Stimulated activated CD4-positive, alpha-beta T cell treated with anti-CD3 and anti-CD28 coated beads, Interleukin-12 subunit alpha, Interleukin-12 subunit beta, amount 100 ng/mL, for 4 hours (primary cell): ENCODE measurements at places on chromosomes 11 and 22.
A peak's percentile ranks its signal among the peaks of the same experiment; 100 is the strongest.

- DNase-seq = no peak
Measured at GRCh38 chr22:23829845-23830372, 8.9 kb downstream of the DERL3 start.

DNA sequence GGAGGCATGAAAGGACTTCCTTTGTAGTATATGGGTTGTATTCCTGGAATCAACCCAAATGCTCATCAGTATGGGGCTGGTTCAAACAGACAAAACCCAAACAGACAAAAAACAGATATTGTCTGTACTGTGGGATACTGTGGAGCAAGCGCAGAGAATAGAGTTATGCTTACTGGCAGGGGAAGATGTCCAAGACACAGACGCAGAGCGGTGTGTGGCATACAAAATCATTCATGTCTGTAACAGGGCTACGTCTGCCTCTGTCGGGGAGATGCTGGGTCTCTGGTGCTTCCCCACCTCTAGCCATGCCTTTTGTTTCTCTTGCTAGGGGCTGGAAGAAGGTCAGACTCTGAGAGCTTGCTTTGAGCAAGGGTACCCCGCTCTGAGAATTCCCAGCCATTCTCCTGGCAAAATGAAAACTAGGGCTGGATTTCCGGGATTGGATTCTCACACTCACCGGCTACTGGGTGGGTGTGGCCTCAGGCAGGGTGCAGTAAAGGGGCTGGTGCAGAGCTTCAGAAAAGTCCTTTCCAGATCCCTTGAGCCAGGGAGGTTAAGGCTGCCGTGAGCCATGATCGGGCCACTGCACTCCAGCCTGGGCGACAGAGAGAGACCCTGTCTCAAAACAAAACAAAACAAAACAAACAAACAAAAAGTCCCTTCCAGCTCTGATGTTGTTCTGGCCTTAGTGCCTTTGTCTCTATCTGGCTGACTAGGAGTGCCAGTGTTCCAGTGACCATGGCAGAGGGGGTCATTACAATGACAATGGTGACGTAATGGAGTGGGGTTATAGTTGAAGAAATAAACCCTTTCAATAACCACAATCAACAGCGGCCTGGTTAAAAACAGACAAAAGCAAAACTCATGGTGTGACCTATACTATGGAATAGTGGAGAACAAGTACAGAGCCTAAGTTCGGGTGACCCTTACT lies 2.9 kb upstream of the ABCC8 start:
- no peak for DNase-seq

DNA sequence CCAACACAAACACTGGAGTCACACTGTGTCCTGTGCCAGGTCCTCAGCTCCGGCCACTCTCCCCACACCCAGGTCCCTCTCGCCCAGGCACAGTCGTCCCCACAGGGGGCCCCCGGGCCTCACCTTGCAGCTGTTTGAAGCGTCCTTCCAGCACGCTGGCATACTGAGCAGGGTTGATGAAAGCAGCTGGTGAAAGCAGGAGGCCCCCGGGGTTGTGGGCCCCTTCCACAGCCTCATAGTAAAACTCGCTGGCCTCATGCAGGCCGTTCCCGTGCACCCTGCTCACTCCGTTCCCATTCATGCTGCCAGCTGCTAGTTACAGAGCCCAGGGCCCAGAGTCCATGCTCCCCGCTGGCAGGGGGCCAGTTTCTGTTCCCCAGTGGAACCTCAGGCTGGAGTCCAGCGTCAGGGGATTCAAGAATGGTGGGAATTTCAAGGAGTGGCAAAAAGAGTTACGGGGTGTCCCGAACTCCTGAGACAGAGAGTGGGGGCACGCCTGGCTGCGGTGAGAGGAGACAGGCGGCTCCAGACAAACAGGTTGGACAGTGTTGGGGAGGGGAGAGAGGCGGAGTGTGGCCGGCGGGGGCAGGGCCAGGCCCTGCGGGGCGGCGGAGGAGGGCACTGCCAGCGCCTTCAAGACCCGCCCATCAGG lies 10.6 kb downstream of the SPTBN2 start:
- DNase-seq = no peak

- DNase-seq = no peak
Measured at GRCh38 chr11:111370902-111371578, 8.0 kb downstream of the POU2AF1 start.

GRCh38 chr11:123384116-123384515 lies 46.0 kb upstream of the GRAMD1B start:
- no peak for DNase-seq

DNA sequence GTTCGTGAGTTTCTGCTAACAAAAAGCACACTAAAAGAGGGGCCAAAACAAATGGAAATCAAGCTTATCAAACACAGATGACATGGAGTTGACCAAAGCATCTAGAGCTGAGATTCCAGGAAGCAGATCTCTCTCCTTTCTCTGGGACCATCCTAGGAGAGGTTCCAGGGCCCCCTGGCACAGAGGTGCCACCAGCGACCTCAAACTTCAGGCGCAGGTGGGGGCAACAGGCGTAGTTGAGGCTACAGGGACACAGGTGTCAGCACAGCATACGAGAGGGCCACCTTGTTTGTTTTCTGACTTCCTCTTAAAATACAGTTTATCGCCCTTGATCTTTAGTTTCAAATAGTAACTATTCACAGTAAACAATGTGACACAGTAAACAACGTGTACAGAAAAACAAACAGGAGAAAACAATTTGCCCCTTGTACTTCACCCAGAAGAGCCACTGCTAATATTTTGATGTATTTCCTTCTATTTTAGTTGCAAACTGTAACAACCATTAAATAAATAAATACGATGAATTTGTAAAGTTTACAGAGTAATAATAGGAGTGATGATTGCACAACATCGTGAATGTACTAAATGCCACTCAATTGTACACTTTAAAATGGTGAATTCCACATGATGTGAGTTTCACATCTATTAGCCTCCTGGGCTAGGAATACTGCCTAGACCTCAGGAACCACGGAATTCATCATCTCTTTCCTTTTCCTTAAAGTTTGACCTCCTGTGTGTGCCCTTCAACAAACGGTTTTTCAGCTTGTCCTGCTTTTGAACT lies 52.2 kb downstream of the IGLL5 start:
- DNase-seq = no peak

GRCh38 chr11:14904745-14905103 lies 12.7 kb upstream of the CYP2R1 start:
- peak; percentile 85 for DNase-seq

DNA sequence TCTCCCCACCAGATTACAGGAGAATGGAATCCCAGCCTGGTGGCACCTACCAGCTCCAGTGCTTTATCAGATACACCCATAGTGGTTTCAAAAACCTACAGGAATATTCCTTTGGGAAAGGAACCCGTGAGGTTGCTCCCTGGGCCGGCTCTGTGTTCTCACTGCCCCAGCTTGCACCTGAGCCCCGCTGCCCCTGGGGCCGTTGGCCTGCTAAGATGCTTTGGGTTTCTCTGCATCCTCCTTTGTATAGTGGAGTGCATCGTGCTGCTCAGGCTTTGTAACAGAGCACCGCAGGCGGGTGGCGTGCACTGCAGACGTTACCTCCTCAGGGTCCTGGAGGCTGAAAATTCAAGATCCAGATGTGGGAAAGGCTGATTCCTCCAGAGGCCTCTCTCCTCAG lies 414.1 kb downstream of the BRD1 start:
- DNase-seq = no peak
